Activated CD8-positive, alpha-beta T cell treated with anti-CD3 and anti-CD28 coated beads for 36 hours (primary cell): ENCODE measurements at places on chromosomes 7 and 10.

DNA sequence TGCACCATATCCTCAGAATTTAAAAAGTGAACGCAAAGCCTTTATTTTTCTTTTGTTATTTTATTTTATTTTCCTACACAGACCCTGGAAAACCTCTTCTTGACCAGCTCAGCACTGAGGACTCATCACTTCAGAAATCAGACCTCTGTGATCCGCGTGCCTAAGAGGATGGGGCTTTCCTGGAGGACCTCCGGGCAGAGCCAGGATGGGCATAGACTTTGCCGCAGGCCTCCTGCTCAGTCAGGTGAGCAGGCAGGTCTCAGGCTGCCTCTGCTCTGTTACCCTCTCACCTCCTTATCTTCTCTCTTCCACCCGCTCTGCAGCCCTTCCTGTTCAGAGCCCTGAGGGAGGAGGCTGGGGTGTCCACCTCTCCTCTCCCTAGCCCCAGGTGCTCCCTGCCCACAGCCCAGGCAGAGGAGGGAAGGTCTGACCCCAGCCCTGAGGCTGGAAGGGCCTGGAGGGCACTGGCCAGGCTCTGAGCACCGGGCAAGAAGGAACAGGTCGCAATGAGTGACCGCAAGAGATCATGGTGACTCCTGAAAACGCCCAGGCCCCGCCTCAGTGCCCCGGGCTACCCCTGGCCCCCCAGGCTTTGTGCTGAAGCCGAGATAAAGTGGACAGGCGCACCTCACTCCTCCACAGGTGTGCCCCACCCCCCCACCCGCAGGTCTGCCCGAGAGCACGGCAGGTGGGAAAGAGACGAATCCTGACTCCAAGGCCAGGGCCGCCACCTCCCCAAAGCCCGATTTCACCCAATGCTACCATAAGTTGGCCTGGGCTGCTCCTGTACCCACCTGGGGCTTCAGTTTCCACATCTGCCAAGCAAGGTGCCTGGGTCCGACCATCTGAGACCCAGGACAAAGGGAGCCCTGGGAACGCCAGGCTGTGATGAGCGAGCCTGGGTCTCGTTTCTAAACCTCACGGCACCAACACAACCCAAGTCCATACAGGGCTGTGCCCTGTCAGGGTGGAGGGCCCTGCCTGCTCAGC lies 2.8 kb downstream of the CALML5 start:
- DNase-seq, result no peak
- H3K4me1 ChIP-seq, result no peaks in the 10 kb centered on the region
- no peak overlapping the region for H3K4me3 ChIP-seq
- no peaks in the 10 kb centered on the region for H3K27me3 ChIP-seq

DNA sequence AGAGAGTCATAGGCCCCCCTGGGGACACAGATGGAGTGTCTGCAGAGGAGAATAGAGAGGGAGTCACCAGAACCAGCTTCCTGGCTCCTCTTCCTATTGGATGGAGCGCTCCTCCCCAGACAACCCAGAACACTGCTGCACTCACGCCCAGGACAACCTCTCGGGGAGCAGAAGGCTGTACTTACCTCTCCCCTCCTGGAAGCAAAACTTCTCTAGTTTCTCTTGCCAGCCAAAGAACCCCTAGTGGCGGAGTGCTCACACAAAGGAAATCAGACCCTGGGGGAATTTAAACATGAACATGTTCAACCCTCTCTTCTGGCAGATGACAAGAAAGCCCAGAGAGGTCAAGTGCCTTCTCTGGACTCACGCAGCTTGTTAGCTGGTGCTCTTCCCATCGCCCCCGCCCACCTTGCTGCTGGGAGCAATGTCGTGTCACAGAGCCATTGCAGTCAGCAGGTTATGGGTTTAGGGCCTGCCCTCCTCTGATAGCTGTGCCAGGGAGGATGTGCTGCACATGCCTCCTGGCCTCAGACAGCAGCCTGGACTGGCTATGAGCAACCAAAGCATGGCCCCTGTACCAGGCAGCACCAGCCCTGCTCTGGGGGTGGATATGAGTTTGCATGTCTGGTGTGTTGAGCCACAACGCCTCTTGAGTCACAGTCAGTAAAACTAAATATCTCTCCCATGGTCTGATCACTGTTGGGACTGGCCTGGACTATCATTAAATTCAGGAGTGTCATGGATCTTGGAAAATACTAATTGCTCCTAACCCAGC lies 84.4 kb downstream of the SLIT1 start:
- no peak for DNase-seq
- no peak overlapping the region for H3K4me3 ChIP-seq
- peaks cover 15% of the 10 kb centered on the region for H3K4me1 ChIP-seq

- no peaks in the 10 kb centered on the region for H3K27me3 ChIP-seq
- no peaks in the 10 kb centered on the region for H3K36me3 ChIP-seq
- no peak overlapping the region for H3K27ac ChIP-seq
- no peak overlapping the region for H3K4me3 ChIP-seq
- no peak for DNase-seq
These were observed 176.4 kb downstream of the AHR start for GRCh38 chr7:17474724-17475344.

GRCh38 chr10:34334908-34335307 lies 480.2 kb downstream of the PARD3 start:
- H3K27ac ChIP-seq, result no peak overlapping the region
- DNase-seq, result no peak
- H3K36me3 ChIP-seq, result no peaks in the 10 kb centered on the region
- H3K27me3 ChIP-seq, result no peaks in the 10 kb centered on the region
- no peaks in the 10 kb centered on the region for H3K4me1 ChIP-seq

DNA sequence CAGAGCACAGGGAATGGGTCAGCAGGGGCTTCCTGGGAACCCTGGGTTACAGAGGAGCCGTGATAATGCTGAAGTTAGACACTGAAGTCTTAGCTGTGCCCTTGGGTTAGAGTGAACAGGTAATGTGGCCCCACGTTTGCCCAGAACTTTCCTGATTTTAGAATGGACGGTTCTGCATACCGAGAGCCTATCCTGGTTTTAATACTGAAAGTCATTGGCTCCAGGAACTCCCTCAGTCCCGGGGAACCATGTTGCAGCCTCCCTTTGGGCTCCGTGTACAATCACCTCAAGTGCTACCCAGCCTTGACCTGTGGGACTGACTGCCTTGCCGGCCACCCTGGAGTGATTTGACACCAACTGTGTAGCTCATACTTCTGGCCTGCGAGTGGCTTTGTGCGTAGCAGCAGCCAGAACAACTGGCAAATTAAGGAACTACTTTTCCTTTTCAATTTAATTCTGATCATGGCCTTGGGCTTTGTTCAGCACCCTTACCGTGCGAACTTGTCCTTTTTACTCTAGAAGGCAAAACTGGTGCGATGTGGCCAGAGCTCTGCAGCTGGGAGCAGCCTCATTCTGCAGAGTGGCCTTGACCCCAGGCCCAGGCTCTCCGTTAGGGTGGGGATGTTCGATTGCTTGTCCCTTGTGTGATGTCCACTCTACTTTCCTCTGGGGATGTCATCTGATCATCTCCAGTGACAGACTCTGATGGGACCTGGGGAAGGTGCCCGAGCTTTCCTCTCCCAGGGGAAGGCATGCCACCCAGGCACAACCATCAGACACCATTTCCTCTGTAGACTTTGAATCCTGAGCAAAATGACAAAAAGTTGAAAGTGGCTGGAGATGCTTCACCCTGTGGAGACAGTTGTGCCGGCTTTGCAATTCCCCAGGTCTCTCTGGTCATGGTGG lies 265.9 kb downstream of the GLRX3 start:
- no peak for DNase-seq
- H3K27ac ChIP-seq, result no peak overlapping the region
- H3K36me3 ChIP-seq, result no peaks in the 10 kb centered on the region
- no peaks in the 10 kb centered on the region for H3K4me1 ChIP-seq
- H3K27me3 ChIP-seq, result peaks cover 1% of the 10 kb centered on the region

DNA sequence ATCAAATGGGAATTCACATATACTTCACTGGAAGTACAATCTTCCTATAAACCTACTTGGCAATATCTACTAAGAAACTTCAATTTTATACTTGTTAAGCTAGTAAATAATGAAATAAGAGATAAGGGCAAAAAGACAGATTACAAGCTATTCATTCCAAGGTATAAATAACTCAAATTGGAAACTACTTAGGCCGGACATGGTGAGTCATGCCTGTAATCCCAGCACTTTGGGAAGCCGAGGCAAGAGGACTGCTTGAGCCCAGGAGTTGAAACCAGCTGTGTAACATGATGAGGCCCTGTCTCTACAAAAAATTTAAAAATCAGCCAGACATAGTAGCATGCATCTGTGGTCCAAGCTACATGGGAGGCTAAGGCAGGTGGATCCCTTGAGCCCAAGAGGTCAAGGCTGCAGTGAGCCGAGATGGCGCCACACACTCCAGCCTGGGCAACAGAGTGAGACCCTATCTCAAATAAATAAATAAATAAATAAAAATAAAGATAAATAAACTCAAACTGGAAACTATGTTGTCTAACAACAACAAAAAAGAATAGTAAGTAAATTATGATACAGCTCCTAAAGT lies 37.6 kb downstream of the ARHGAP21 start:
- H3K4me1 ChIP-seq, result peaks cover 6% of the 10 kb centered on the region
- H3K4me3 ChIP-seq, result no peak overlapping the region
- no peaks in the 10 kb centered on the region for H3K27me3 ChIP-seq
- DNase-seq, result no peak
- no peak overlapping the region for H3K27ac ChIP-seq

DNA sequence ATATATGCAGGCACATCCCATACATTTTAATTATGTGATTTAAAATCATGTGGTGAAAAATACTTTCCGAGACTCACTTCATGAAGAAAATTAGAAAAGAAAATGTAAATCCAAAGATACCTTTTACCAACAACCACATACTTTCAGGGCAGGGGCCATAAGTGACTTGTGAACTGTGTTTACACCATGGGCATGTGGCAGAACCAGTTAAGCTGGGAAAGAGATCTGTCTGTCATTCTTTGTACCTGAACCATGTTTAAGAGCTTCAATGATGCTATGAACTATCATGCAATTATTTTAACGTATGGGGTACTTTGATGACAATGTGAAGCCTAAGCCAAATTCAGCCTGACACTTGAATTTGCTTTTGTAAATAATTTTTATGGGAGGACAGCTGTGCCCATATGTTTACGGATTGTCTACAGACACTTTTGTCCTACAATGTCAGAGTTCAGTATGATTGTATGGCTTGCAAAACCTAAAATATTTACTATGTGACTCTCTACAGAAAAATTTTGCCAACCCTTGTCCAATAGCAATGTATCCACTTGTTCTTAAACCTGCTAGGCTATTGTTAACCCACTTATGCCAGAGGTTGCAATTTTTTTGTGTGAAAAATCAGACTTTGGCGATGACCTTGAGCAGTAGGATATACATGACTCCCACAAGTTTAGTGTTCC lies 654.6 kb downstream of the TNS3 start:
- H3K27ac ChIP-seq, result no peak overlapping the region
- H3K27me3 ChIP-seq, result no peaks in the 10 kb centered on the region
- H3K4me3 ChIP-seq, result no peak overlapping the region
- no peaks in the 10 kb centered on the region for H3K36me3 ChIP-seq
- H3K4me1 ChIP-seq, result no peaks in the 10 kb centered on the region
- no peak for DNase-seq

- H3K36me3 ChIP-seq, result no peaks in the 10 kb centered on the region
- H3K27ac ChIP-seq, result no peak overlapping the region
- H3K4me1 ChIP-seq, result no peaks in the 10 kb centered on the region
- no peak overlapping the region for H3K4me3 ChIP-seq
These were observed 255.1 kb downstream of the TNS3 start for GRCh38 chr7:47326808-47327207.

GRCh38 chr10:13062803-13063202 lies 37.2 kb upstream of the OPTN start:
- no peak overlapping the region for H3K27ac ChIP-seq
- no peaks in the 10 kb centered on the region for H3K4me1 ChIP-seq
- H3K4me3 ChIP-seq, result no peak overlapping the region
- H3K36me3 ChIP-seq, result no peaks in the 10 kb centered on the region

GRCh38 chr7:32250471-32251260 lies 180.5 kb upstream of the PDE1C start:
- DNase-seq, result no peak
- H3K36me3 ChIP-seq, result no peaks in the 10 kb centered on the region
- H3K4me1 ChIP-seq, result no peaks in the 10 kb centered on the region

- H3K4me3 ChIP-seq, result no peak overlapping the region
- DNase-seq, result no peak
- no peaks in the 10 kb centered on the region for H3K4me1 ChIP-seq
- H3K36me3 ChIP-seq, result no peaks in the 10 kb centered on the region
- no peak overlapping the region for H3K27ac ChIP-seq
- H3K27me3 ChIP-seq, result peaks cover 3% of the 10 kb centered on the region
These were observed 176.2 kb downstream of the JCAD start for GRCh38 chr10:29883231-29883630.

DNA sequence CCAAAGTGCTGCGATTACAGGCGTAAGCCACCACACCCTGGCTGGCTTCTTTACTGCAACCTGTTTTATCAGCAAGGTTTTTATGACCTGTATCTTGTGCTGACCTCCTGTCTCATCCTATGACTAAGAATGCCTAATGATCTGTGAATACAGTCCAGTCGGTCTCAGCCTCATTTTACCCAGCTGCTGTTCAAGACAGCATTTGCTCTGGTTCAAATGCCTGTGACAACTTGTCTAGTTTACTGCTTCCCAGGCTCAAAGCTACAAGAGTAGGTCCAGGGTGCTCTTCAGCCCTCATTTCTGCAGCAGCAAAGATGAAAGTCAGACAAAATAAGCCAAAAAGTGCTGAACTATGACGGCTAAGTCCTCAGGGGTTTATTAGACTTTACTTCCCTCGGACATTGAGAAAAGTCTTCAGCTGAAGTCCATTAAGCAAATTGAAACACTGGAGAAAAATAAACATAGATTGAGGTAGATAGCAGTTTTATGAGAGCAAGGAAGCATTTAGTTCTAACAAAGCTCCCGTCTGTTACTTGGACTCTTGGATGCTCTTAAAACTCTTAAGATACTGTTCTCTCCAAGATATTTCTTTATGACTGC lies 12.5 kb upstream of the LYZL1 start:
- DNase-seq, result no peak
- H3K27ac ChIP-seq, result no peak overlapping the region
- no peaks in the 10 kb centered on the region for H3K4me1 ChIP-seq
- H3K4me3 ChIP-seq, result no peak overlapping the region
- no peaks in the 10 kb centered on the region for H3K36me3 ChIP-seq
